AG09319 (cell line): ENCODE measurements at places on chromosomes 2 and 18.

GRCh38 chr2:107197594-107198294, 311.8 kb upstream of the ST6GAL2 start:
- DNase-seq, result no peak

DNA sequence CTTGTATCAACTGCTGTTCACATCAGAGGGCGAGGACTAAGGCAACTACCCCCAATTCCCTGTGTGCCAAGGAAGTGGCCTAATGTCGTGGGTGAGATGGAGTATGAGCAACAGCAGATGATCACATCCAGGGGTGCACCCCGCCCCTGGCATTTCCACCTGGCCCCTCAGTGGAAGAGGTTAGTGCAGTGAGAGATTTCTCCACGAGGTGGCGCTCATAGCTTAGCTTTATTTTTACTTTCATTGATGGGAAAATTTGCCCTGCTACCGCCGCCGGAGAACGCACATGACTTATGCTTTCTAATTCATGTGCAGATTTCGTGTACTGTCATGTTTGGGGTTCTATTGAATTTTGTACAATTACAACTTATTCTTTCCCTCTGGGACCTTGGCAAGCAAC, 470.6 kb upstream of the MEX3C start:
- DNase-seq, result no peak

DNA sequence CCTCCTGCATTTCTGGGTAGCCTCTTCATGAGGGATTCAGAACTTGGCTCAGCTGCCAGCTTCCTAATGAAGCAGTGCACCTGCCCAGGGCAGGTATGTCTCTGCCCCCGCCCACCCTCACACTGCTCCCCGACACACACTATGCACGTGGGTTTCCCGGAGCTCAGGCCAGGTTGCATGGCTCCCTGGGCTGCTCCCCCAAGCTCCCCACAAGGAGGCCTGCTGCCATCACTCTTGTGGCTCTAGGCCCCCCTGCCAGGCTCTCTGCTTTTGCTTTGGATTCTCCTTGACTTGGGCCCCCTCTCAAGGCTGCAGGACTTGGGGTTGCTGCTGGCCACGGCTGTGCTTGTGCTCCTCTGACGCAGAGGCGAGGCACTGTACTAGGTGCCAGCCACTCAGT, 43.6 kb downstream of the ADD2 start:
- DNase-seq, result no peak

GRCh38 chr2:1856475-1856874, 112.2 kb upstream of the PXDN start:
- DNase-seq, result no peak

- DNase-seq, result no peak
Measured at GRCh38 chr2:233400961-233401360, 46.7 kb downstream of the DGKD start.

DNA sequence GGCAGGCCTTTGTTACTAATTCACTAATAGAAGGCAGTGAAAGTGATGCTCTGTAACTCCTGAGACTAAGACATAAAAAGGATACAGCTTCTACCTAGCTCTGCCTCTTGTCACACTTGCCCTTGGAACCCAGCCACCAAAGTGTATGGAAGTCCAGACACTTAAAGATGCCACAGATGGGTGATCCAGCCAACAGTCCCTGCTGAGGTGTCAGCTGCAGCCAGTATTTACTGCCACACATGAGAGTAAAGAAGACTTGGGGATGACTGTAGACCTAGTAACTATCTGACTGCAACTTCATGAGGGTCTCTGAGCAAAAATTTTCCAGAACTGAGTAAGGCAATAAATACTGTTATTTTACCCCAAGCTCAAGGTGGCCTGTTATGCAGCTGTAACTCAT, 8.8 kb downstream of the IMMT start:
- no peak for DNase-seq

GRCh38 chr2:55107436-55107835, 57.2 kb upstream of the RTN4 start:
- no peak for DNase-seq

DNA sequence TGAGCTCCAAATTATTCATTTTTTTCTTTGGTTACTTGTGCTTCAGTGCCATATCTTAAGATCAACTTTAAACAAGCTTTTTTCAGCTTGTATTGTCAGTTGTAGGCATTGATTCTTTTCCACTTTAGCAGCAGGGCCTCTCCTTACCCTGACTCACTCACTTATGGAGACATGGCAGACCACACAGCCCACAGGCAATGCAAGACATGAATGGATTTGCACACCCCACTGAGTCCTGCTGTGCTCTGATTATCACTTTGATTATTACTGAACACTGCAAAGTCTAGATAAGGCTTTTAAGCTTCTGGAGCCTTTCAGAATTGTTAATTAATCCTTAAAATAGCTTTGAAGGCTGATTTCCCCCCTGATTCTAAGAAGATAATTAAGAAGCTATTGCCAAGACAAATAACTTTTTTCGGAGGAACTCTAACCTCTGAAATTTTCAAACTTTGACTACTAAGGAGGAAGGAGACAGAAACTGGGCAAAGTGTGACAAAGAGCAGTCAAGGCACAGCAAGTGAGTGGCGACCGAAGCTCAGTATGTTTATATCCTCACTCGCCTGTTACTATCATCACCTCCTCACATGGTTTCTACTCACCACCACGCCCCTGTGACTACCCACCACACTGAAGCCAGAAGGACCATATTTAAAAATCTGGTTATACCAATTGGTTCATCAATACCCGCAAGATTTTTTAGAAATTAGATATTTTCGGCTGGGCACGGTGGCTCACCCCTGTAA, 43.3 kb downstream of the CACNB4 start:
- no peak for DNase-seq

DNA sequence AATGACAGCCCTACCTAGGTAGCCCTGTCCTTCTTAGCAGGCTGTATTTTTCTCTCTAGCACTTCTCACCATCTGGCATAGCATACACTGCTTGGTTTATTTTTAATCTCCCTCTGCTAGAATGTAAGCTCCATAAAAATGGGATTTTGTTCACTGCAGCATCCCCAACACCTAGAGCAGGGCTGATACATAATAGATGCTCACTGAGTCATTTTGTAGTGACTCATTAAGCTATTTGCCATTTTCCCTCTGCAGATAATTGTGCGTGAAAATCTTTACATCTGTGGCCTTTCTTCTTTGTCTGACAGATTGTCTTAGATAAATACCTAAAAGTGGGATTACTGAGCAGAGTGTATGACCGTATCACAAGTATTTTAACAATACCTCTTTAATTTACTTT, 82.5 kb downstream of the CERS6 start:
- no peak for DNase-seq

DNA sequence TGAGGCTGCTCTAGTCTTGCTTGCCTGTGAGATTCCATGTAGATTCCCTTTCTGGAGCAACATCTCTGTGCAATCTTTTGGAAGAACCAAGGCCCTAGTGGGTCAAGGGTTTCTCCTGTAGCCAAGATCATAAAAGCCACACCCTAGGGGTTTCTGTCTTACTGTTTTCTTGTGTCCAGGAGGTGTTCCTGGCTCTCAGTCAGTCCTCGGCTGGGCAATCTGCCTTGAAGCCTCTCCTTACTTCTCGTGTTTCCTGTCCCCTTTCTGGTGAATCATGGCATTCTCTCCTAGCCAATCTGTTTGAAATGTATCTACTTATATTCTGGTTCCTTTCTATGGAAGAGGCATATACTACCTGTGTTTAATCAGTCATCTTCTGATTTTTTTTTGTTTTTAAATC, 484.8 kb upstream of the UBE2E3 start:
- DNase-seq, result no peak

- DNase-seq, result no peak
Measured at GRCh38 chr18:26650310-26651268, 102.2 kb upstream of the KCTD1 start.

DNA sequence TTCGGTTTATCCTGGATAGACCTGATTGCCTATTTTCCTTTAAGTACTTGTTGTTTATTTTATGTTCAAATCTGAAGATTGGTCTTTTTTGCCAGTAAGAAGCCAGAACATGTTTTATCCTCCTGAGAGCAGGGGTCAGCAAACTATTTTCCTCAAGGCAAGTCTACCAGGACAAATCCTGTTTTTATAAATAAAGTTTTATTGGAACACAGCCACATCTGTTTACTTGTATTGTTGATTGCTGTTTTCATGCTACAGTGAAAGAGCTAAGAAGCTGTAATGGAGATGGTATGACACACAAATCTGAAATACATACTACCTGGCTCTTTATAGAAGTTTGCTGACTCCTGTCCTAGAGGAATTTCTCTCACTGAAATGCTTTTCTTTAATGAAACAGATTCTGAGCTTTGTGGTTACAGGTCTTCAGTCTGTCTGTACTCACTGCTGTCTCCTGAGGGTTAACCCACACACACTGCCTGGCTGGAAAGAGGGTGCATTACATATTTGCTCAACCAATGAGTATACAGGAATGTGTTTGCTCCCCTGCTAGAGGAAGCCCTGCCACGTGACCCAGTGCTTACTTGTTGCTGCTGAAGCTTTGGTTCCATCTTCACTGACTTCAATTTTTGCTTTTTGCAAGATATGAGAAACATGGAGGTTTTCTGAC, 22.6 kb downstream of the MRPL44 start:
- DNase-seq, result no peak

GRCh38 chr18:50862401-50862800, 16.5 kb upstream of the ME2 start:
- DNase-seq, result no peak

DNA sequence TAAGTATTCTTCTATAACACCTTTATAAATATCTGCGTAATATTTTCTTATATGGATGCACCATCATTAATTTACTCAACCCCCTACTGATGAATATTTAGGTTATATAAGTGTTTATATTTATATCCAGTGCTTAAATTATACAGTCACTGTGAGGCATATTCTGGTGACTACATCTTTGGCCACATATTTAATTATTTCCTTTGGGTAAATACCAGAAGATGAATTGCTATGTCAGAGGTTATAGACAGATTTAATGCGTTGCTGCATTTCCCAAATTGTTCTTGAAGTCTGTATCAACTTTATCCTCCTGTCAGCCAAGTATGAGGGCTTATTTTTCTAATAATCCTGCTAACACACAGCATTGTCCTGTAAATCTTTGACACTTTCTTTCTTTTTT, 18.7 kb downstream of the DYSF start:
- no peak for DNase-seq

- no peak for DNase-seq
Measured at GRCh38 chr2:241132538-241133435, 16.5 kb downstream of the PASK start.

DNA sequence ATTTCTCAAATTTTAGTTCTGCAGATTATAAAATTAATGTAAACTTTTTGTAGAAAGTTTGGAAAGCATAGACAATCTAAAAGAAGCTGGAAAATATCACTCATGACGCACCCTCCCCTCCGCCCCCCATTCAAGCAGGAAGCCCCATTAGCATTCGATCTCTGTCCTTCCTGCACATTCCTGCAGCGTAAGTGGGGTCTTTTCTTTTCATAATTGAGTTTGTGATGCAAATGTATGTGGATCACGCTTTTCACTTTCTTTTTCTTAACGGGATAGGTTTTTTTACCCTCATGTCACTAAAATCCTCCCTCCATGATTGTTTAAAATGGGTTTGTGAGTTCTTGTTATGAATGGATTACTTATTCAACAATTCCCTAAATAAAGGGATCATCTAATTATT, 181.7 kb upstream of the HDAC4 start:
- no peak for DNase-seq

DNA sequence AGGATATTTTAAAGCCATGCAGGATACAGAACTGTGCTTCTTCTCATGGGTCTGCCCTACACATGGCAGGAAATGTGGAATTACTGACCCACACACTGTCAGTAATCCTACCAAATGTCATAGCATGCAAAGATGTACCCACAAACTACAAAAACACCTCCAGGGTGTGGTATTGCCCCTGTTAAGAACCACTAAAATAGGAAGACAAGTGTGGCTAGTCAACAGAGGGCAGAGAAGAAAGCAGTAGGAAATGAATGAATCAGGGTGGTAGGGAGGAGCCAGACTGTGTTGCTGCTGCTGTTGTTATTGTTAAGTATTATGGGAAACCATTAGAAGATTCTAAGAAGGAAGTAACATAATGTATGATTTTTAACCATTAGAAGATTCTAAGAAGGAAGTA, 556.7 kb upstream of the ACVR2A start:
- no peak for DNase-seq

DNA sequence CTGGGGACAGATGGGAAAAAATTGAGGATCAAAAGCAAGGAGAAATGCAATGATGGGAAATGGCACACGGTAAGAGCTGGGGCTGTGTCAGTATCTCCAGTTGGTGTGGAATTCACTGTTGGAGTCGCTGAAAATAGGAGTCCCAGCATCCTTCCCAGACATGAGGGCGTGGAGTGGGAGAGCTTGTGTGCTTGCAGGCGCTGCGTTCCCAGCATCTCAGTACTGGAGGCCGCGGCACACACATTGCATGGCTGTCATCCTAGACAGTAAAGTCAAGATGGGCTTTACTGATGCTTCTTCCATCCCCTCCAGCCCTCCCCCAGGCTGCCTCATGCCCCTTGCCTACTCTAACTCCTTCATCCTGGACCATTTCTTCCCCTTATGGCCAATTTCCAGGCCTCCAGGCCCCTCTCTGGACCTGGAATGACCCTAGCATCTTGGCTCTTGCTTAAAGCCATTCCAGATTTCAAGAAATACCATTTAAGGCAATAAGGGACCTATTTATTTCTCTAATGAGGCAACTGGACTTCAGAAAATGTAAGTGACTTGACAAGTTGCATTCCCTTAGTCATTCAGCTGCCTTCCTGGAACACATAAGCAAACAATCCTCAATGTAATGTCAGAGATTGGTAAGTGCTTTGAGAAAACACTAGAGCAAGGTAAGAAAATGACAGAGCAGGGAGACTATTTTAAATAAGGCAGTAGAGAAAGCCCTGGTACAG, 70.5 kb upstream of the TTC39C start:
- peak; percentile 83 for DNase-seq

- no peak for DNase-seq
Measured at GRCh38 chr2:86006524-86006923, 99.2 kb downstream of the POLR1A start.

GRCh38 chr2:19504400-19505198, 146.2 kb upstream of the OSR1 start:
- no peak for DNase-seq

- no peak for DNase-seq
Measured at GRCh38 chr18:63091671-63092364, 227.8 kb downstream of the BCL2 start.

DNA sequence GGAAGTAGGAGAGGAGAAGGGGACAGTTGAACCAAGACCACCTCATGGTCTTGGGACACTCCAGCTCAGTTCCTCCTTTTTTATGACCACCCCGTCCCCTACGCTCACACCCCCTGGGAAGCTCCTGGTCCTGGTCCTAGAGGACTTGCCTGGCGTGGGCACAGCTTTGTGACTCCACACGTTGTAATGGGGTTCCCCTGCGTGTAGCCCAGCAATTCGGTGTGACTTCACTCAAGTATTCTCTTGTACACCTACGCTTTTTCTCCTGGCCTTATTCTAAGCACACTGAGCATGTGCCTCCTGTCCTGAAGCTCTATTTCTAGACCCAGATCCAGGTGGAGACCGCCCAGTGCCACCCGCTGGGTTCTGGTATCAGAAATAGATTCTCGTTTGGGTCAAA, 36.1 kb upstream of the B3GNT7 start:
- no peak for DNase-seq

DNA sequence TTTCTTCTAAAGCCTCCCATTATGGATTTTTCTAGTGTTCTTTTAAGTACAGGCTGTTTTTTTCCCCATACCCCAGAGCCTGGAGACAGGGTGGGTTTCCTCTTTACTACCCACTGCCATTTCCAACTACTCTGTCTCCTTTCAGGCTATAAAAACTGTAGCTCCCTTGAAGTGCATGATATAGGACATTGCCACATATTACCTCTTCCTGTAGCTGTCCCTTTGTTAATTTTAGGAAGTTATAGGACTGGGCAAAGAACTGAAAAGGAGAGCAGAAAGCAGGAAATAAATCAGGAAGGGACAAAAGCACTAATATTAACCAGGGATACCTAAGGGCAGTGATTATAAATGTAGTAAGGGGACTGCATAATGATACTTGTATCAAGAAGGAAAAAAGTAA, 54.1 kb downstream of the VIL1 start:
- no peak for DNase-seq
